Right ventricle myocardium superior (tissue), 1 donor: ENCODE measurements at places on chromosomes 1 and 21. TPM values are rescaled to one million over a fixed set of nuclear protein-coding genes. Genes with fewer than 3 reads are reported as not detected.

DNA sequence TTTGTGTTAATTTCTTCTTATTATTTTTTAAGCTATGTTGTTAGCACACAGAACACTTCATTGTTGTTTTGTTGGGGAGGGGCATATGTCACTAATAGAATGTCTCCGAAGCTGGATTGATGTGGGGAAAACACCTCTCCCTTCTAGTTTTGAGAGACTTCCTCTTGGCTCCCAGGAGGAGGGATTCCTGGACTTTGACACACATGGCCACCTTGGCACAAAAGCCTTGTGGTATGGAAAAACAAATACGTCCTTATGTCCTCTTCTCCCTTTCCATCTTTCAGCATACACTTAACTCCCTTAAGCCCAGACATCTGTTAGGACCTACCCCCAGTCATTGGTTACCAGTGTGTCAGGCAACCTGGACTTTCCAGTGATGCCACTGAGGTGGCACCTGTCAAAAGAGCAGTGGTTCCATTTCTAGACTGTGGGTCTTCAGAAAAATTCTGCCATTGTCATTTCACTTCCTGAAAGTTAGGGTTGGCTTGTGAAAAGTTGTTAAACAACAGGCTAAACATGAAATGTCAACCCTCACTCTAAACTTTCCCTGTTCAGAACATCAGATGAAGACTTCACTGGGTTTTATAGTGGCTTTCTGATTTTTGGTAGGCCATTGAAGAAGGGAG, 12.5 kb upstream of the ABCB10 start:
- DNase-seq, result no peak

DNA sequence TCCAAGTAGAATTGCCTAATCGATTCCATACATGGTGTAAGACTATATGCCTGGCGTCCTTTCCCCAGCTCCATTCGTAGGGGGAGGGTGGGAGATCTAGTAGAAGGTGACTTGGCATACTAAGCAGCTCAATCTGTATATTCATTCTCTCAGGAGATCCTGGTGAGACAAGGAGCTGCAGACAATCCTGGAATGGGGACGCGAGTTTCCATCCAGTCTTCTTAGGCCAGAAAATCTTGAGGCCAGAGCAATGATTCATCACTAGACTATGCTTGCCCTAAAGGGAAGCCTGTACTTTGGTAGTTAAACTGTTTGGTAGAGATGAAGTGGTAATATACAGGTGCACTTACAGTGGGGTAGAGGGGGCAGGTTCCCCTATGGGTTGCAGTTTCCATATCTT, 468.7 kb downstream of the ADGRL2 start:
- DNase-seq, result no peak

DNA sequence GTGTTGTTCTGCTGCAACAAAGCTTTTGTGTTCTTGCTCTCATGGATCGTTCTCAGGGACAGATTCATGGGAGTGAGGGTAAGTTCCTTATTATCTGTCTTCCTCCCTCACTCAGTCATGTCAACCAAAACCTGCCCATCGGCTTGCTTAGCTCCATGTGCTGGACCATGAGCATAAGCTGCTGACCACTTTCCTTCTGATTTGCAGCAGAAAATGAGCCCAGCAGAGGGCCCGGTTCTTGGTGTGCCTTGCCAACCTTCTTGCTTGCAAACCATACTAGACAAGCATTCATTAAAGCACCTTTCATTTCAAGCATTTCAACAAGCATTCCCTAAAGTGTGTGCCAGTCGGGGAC, 64.0 kb upstream of the COA6 start:
- DNase-seq, result no peak

- no peak for DNase-seq
These were observed 30.5 kb downstream of the BRWD1 start for GRCh38 chr21:39282911-39283310.

GRCh38 chr1:203126151-203126865, 1.2 kb upstream of the ADORA1 start:
- DNase-seq, result no peak

Gene TSPAN2
- total RNA-seq, result 12.2 TPM

DNA sequence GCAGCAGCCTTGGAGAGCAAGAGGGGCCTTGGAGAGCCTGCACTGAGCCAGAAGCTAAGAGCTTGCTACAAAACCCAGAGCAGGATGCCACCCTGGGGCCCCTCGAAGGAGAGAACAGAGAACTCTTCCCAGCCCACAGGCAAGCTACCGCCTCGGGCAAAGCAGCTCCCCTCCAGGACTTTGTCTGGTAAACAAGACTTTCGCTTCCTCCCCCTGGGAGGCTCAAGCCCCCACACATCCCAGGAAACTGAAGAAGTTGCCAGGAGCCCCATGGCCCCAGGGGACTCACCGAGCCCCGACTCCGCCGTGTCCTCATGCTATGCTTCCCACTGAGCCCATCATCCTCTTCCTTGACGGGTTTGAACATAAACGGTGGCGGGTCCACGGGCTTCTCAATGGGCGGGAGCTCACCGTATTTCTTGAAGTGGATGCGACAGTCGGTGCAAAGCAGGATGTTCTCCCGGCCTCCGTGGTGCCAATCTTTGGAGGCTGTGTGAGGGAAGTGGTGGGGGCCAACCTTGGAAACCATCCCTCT, 45.9 kb downstream of the SLC45A1 start:
- DNase-seq, result no peak

Gene IL24
- total RNA-seq, result not detected

DNA sequence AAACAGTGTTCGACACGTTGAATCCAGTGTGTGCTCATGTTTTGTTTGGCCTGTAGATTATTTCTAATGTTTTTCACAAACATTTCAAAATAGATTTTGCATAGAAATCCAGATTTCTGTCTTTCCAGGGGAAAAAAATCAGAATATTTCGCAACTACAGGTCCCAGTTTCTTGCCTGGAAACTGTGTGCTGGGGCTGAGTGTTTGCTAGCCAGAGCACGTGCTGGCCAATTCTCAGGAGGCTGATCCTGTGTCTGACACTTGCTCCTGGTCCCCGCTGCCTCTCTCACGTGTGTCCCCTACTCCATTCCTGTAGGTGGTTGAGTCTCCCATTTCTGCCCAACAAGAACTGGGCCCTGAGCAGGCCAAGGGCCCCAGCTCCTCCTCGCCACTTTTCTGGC, 2.4 kb downstream of the MAB21L3 start:
- no peak for DNase-seq

- DNase-seq, result no peak
These were observed 13.0 kb downstream of the SOX13 start for GRCh38 chr1:204085876-204086275.

Gene OR2L2
- total RNA-seq, result not detected

- DNase-seq, result no peak
These were observed 28.9 kb upstream of the SERBP1 start for GRCh38 chr1:67459068-67459467.

Gene SELP
- 9.0 TPM for total RNA-seq

Gene FAM72B
- not detected for total RNA-seq

GRCh38 chr1:76289692-76290091, 215.1 kb downstream of the ST6GALNAC3 start:
- no peak for DNase-seq

GRCh38 chr1:218778257-218779126, 395.2 kb upstream of the LYPLAL1 start:
- DNase-seq, result no peak

Gene ITLN1
- 2.3 TPM for total RNA-seq

DNA sequence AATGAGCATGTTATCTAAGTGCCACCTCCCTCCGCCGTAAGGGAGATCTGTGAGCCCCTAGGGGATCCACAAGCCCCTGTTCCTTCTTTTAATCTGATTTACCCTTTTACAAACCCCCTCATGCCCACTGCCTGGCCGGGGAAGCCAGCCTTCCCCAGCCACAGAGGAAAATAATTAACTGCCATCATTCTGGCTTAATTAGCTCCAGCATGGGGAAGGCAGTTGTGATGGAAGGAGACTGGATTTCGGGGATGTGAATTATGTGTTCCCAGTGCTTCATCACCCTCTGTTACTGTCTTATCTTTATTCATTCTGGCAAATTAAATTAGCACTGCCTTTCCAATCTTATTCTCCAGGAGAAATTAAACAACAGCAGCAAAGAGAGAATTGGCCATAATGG, 135.8 kb downstream of the PTPRU start:
- no peak for DNase-seq

DNA sequence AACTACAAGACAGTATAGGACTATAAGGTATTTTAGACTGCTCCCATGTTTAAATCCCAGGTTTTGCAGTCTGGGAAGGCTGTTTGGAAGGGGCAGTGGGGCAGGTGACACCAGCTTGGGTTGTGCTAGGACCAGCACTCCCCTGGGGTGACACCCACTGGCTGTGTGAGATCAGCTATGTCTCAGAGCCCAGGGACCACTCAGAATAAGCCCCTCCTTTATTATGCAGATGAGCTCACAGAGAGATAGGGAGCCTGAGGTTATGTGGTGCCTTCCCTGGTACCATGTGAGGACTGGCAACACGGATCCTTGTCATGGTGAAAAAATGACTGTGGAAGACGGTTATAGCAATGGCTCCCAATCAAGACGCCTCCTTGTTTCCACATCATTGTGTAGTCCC, 71.0 kb downstream of the NENF start:
- no peak for DNase-seq

DNA sequence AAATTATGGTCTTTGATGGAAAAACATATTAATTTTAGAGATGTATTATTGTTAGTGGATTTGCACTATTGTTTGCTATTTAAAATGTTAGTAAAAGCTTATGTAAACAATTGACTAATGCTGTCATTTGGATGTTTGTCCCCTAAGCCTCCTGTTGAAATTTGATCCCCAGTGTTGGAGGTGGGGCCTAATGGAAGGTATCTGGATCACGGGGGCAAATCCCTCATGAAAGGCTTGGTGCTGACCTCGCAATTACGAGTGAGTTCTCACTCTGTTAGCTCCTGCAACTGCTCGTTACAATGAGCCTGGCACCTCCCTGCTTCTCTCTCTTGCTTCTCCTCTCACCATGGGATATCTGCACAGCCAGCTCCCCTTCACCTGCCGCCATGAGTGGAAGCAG, 14.3 kb downstream of the TMEM35B start:
- DNase-seq, result no peak

DNA sequence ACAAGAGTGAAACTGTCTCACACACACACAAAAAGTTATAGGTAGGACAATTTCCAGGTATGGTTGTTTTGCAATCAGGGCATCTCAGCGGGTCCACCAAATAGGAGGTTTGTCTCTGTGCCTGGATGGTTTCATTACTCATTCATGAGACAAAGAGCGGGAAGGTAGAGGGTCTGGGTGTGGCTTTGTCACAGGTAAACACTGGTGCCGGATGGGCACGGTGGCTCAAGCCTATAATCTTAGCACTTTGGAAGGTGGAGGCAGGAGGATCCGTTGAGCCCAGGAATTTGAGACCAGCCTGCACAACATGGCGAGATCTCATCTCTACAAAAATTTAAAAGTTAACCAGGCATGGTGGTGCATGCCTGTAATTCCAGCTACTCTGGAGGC, 16.3 kb upstream of the ERVH48-1 start:
- DNase-seq, result no peak

DNA sequence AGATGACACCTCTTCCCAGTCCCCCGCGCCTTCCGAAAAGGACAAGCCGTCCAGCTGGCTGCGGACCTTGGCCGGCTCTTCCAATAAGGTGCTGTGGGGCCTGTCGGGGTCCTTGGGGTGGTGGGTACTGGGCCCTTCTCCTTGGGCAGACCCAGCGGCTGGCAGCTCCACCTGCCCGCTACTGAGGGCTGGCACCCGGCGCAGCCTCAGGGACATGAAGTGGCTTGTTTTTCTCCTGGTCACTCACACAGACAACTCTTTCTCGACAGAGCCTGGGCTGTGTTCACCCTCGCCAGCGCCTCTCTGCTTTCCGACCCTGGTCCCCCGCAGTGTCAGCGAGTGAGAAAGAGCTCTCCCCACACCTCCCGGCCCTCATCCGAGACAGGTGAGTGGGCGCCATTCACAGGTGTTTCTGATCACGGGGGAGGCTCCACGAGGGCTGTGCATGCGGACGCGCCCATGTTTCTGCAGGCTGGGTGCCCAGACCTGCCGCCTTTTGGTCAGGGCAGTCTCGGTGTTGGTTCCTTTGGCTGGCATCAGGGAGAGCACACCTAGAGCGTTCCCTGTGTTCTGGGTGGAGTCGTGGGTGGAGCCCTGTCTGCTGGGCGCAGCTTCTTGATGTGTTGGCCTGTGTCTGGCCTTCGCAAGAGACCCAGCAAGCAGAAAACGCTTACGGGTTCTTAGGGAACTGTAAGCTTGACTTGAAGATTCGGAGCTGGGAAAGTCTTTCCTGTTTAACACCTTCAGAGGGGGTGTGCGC, 75.1 kb downstream of the SKI start:
- no peak for DNase-seq

DNA sequence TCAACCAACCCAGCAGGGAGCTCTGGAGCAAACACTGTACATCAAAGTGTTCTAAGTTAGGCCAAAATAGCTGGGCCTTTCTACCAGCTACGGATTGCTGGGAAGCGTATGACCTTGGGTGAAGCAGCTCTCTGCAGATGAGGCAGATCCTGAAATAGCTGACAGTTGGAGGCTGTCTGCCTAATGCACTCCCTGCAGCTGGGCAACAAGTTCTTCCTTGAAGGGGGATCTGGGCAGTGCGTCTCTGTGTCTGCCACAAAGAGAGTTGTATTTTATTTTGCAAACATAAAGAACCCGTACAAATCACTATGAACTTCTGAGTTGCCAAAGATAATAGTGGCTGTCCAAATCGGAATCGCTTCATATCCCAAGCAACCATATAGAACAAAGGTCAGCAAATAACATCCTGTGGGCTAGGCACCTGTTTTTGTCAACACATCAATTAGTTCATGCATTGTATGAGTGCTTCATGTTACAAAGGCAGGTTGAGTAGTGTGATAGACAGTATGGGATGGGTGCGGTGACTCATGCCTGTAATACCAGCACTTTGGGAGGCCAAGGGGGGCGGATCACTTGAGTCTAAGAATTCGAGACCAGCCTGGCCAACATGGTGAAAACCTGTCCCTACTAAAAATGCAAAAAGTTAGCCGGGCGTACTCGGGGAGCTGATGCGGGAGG, 29.1 kb upstream of the KLF17 start:
- no peak for DNase-seq

DNA sequence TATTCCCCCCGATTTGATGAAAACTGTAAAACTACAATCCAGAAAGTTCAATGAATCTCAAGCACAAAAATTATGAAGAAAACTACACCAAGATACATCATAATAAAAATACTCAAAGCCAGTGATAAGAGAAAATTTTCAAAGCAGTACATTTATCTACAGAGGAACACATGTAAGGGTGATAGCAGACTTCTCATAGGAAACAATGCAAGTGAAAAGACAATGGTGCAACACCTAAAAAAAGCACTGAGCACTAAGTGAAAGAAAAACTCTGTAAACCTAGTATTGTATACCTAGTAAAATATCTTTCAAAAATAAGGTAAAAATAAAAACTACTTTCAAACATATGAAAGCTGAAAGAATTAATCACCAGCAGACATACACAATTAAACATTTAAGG, 76.1 kb upstream of the IRF2BP2 start:
- DNase-seq, result no peak
